ENCODE measurements at places on chromosomes 3 and 15.

DNA sequence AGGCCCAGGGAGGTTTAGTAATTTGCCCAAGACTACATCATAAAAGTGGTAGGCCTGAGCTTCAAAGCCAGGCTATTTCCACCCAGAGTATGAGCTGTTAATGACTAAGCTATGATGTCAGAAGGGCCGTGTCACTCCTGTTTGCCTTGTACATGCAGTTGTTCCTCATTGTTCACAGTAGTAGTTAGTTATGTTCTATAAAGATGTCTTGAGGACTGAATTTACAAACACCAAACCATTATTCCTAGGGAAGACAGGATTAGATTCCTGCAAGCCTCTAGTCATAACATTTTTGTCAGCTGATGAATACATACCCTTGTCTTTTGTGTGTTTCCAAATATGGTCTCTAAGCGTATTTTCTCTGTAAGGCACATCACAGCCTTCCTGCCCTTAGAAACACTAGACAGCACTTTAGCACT is 20.9 kb upstream of the LARS2 start:
- no peak for DNase-seq

DNA sequence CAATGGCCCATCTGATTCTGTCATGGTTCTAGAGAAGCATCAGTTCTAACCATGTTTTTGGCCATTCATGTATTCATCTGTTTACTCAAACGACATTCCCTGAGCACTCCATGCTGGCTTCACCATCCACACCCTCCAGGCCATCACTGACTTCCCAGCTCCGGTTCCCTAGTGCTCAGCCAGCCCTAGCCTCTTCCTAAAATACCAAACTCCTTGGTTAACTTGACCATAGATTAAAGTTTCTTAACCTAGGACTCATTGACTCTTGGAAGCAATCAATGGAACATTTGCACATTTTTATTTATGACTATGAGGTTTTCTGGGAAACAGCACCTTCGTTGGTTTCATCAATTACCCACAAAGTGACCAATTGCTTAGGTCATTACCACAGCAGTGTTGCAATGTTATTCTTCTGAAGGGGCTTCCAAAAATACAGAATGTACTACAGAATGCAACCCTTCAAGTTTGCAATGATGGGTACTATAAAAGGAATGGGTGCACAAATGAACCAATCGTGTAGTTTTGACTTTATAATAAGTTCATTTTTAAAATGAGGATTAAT is 27.2 kb upstream of the SLC25A36 start:
- no peak for DNase-seq

DNA sequence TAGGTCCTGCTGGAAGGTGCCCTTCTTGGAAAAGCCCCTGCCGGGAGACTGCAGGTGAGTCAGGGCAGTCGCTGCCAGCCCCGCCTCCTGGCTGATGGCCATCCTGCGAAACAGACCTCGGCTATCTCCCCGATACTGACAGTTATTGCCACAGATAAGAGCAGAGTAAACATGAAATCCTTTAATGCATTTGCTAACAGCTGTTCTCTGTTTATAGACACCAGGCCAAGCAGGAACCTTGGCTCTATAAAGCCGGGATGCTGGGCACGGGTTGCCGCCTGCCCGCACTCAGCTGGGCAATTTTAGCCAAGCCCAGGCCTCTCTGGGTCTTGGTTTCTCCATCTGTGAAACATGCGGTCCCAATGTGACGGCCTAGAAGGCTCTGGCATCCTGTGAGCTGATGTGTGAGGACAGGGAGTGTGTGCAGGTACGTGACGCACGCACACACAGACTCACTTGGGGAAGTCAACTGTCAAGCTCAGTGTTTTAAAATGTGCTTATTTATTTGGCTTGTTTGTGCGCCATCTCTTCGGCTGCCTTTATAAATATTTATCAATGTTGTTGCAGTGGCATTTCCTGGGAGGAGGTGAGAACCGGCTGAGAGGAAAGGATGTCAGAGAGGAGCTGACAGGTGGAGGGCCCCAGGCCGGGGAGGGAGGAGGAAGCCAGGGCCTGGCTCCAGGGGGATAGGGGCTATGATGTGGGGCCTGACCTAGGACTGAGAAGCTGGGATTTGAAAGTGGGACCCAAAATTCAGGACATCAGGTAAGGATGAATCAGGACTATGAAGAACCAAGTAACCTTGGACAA is 50.8 kb upstream of the PRR23E start:
- DNase-seq, result peak; percentile 28

GRCh38 chr15:94445566-94446160 is 214.3 kb downstream of the MCTP2 start:
- peak; percentile 62 for DNase-seq

DNA sequence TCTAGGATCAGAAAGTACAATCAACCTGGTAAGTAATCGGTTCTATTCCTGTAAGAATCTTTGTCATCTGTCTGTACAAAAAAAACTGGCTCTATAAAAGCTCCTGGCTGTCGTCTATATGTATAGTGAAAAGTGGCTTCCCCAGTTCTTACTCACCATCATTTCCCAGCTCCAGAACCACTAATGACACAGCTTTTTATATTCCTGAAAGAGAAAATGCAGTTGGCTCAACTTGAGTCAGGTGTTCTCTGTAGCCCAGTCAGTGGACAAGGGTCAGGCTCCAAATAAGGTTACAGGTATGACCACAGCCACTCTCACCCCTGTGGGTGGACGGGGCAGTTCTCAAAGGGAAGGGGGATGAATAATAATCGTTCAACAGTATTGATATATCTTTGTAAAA is 85.1 kb downstream of the AP4E1 start:
- no peak for DNase-seq

All from tongue (tissue), 3 donors.